ENCODE measurements at places on chromosomes 4 and X.

DNA sequence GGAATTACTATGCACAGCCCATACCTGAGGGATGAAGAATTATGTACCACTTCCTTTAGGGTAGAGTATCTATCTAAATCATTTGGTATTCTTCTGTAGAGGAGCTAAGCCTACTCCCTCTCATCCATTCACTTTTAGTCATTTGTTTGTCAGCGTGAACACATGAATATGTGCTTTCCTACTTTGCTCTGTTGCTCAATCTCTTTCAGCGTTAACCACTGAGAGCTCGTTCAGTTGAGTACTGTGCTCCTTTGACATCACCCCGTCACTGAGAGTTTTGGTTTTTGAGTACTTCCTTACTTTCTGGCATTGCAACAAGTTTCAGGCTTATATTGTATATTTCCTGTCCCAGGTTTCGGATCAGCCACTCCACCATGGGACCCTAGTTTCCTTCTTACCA, 700.6 kb downstream of the NLGN4X start:
- no peak for DNase-seq

- no peak for DNase-seq
Measured at GRCh38 chr4:33837043-33837838, 2407.1 kb downstream of the ARAP2 start.

DNA sequence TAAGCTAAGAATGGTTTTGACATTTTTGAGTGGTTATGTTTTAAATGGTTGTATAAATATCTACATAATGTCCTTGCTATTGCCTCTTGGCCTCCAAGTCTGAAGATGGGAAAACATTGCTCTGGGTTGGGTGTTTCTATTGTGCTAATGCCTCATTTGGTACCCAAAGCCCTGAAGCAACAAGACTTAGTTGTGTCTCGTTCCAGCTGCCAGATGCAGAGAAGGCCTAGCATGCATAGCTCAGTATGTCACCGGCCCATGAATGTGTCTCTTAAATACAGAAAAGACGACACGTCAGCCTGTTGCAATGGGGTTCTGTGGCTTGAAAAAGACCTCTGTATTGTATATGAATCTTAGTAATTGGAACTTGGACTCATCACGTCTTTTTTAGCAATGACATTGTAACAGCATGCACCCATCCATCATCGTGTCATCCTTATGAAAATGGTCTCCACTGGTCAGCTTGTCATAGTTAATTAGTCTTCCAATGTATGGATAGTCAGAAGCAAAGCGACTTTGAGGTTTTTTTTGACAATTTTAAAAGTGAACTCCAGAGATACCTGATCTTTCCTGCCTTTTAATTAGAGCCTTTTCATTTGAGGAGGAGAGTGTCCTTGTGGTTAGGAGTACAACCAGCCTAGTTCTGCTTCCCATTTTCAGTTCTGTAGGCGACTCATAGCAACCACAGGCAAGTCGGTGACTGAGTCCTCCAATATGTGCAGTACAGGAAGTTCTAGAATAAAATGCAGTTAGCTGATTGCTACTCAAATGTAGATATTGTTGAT, 126.4 kb upstream of the GATB start:
- no peak for DNase-seq

DNA sequence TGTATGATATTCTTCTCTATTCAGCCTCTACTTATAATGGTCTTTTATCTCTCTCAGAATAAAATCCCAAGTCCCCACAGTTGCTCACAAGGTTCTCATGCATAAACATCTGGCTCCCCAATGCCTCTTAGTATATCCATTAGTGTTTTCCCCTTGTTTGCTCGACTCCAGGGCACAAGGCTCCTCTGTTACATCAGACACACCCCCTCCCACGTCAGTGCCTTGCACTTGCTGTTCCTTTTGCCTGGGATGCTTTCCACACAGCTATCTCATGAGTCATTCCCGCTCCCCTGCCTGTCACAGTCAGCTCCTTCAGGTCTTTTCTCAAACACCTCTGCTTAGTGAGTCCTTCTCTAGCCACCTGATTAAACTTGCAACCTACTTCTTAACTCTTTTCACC, 260.2 kb downstream of the IL1RAPL1 start:
- no peak for DNase-seq

GRCh38 chrX:7054219-7055216, 93.0 kb upstream of the STS start:
- no peak for DNase-seq

- no peak for DNase-seq
Measured at GRCh38 chr4:169251291-169252235, 19.2 kb downstream of the SH3RF1 start.

DNA sequence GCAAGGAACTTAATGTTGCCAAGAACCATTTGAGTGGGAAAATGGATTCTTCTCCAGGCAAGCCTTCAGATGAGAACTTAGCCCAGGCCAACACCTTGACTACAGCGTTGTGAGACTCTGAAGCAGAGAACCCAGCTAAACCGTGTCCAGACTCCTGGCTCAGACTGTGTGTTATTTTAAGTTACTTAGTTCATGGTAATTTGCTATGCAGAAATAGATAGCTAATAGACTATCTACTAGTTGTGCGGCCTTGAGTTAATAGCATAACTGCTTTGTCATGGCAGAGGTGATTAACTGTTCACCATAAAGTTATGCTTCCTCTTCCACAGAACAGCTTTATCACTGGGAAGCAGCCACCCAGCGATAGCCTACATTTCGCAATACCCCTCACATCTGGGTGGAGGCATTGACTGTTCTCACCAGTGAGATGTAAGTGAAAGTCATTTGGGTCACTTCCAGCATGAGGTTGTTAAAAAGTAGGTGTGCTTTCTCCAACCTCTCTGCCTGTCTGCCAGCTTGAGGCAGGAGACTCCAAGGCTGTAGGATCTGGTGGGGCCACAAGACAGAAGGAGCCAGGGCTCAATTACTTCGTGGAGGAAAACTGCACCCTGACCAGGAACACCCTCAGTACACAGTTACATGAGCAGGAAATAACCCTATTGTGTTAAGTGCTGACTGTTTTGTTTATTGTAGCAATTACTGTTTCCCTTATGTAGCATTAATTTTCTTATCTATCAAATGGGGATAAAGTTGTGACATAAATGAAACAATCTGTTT, 94.2 kb downstream of the GPAT3 start:
- no peak for DNase-seq

GRCh38 chrX:15512401-15512965, 11.9 kb downstream of the BMX start:
- DNase-seq, result no peak

DNA sequence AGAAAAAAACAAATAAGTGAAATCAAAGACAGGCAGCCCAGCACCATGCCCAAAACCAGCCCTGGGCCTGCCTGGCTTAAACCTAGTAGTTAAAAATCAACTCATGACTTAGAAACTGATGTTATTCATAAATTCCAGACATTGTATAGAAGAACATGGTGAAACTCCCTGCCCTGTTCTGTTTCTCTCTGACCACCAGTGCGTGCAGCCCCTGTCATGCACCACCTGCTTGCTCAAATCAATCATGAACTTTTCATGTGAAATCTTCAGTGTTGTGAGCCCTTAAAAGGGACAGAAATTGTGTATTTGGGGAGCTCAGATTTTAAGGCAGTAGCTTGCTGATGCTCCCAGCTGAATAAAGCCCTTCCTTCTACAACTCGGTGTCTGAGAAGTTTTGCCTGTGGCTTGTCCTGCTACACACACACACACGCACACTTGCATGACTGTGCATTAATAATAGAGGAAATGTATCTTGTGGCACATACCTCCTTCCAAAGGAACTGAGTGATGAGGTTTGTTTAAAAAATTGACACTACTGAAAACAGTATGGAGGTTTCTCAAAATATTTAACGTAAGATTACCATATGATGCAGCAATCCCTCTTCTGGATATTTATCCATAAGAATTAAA, 39.2 kb upstream of the UGT2B7 start:
- no peak for DNase-seq

GRCh38 chr4:2297606-2298531, 36.0 kb upstream of the MXD4 start:
- DNase-seq, result no peak

- DNase-seq, result no peak
Measured at GRCh38 chrX:15864023-15864422, 9.4 kb upstream of the AP1S2 start.

DNA sequence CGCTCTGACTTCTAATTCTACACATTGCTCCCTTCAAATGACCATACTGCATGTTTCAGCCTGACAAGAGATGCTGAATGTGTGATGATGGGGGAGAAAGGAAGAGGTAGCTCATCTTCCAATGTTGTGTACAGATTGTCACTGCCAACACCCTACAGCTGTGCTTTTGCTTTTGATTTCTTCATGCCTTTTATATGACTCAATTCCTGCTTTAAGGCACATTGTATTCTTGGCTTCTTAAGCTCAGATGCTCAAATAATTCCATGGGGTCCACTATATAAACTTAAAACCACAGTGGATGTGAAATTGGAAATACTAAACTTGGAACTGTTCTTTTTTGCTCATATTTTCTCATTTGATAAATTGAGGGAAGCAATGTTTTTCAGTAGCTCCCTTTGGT, 183.2 kb upstream of the WDFY3 start:
- no peak for DNase-seq

- DNase-seq, result no peak
Measured at GRCh38 chr4:39181520-39181904, 817 bp upstream of the WDR19 start.

DNA sequence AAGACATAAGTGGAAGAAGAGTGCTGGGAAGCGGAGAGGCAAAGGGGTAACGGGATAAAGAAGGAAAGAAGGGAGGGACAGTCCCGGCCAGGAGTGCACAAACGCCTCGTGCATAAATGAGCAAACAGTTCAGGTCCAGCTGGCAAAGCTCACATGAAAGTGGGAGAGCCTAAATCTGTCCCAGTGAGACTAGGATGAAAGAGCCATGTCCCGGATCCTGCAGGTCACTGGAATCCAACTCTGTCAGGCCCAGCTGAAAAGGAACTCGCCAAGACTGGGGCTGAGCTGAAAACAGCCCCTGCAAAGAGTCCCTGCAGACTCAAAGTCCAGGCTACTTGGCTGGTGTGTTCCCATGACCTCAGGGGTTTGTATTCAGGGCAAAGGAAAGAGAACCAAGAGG, 38.0 kb upstream of the CRMP1 start:
- no peak for DNase-seq

DNA sequence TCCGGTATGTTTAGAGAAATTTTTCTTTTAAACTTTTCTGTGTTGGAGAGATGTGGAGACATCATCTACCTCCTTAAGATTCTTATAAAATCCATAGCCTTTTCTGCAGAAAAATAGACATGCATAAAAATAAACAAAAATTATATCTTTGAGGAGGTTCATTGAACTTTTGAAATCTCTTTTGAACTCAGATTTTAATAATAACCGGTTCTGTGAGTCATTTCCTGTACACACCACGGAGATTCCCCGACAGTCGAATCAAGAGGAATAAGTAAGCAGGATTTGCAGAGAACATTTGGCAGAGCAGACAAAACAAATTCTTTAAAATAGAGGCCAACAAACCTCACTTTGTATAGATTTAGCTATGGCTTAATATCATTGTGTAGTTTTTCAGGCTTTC, 918.7 kb upstream of the POU3F4 start:
- DNase-seq, result no peak

GRCh38 chrX:8579602-8580001, 115.0 kb downstream of the VCX3B start:
- DNase-seq, result no peak

DNA sequence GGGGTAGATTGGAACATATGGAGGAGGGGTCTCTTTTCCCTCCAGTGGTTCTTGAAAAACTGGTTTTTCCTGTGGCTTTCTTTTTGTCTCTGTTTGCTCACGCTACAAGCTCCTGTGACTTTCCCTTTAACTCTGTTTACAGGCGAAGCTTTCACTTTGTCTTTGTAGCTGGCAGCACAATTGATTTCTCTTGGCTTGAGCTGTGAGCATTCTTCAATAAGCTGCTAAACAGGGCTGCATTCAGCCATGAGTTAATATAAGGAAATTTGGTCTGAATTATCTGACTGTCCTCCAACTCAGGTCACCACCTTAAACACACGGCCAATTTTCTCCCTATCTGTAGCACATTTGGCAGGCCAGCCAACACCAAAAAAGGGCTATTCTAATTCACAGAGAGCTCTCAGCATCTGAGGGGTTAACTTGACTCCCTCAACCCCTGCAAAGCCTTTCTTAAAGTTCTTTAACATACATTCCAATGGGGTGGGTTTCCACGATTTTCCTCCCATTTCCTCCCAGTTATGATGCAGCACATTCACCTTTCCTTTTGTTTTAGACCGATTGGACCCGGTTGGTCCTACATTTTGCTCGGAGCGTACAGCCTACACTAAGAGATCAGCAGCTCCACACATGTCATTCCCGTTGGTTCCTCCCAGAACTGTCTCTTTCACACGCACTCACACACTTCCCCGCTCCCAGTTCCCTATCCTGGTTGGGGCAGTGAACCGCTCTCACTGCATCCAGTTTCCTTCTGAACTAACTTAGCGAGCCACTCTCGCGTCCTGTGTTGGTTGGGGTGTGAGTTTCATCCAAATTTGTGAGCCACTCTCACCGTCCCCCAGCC, 45.4 kb downstream of the UGT2A3 start:
- DNase-seq, result peak; percentile 14

DNA sequence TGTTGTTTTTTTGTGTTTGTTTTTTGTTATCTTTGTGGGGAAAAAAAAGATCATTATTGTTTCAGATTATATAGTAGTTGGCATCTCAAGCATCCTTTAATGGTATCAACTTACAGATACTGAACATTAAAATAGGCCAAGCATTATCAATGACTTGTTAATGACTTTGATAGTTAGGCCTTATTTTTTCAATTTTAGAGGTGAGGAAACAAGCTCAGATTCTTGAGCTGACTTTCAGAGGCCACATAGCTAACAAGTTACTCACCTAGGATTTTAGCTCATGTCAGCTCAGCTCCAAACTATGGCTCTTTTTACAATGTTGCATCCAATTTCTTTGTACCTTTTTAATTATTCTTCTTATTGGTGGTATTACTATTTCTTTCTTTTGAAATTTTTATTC, 471 bp upstream of the PLAC8 start:
- no peak for DNase-seq

DNA sequence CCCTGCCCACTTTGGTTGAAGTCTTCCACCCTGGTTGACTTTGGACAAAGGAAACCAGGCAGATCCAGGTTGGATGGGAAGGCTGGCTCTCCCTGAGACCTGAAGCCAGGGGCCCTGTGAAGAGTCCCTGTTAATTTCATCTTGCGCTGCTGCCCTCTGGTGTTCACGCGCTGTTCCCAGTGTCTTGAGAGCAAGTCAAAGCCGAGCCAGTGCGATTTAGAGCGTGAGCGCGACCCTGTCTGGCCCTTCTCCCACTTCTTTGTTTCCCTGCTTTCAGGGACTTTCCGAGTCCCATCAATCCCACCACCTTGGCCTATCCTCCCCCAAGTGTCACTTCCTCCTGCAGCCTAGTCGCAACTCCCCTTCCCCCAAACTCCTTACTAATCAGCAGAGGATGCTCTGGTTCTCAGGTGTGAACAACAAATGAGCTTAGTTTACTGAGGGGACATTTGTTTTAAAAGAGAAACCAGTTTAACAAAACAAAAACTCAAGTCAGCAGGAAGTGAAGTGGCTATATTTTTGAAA, 25.8 kb upstream of the CHRNA9 start:
- peak; percentile 90 for DNase-seq

- no peak for DNase-seq
Measured at GRCh38 chr4:150217192-150217591, 138.9 kb downstream of the DCLK2 start.

All from endothelial cell (in vitro differentiated cells).